ENCODE measurements at places on chromosomes 6 and 20.

- DNase-seq: no peak
Observed at GRCh38 chr6:156519940-156520339, 257.2 kb upstream of the ARID1B start.

DNA sequence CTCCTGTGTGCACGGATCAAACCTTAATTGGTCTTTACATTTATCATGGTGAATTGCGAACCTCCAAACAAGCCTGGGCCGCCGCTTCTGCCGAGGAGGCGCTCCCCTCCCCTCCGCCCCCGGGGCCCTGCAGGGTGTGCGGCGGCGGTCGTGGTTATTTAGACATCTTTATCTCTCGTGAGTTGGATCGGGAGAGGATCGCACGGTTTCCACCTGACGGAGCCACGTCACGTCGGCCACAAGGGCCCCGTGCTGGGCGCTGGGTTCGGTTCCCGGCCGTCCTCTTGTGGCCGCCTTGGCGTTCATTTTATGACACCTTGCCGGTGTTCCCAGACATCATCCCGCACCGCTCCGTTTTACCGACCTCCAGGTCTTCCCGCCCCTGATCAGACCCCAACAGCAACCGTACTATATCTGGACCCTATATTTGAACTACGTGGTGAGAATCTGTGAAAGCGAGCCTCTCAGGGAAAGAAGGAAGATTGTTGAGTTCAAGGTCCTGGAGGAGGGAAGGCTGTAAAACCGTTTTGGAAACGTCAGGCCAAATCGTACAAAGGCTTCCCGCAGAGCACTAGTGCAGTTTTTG, 1.3 kb upstream of the CNR1 start:
- DNase-seq: no peak

- DNase-seq: no peak
Observed at GRCh38 chr6:26215585-26216358, 128.5 kb downstream of the HFE start.

- DNase-seq: no peak
Observed at GRCh38 chr6:34319471-34319885, 70.7 kb upstream of the SMIM29 start.

GRCh38 chr20:3653921-3654320, 9.3 kb downstream of the GFRA4 start:
- DNase-seq: no peak

GRCh38 chr20:63267691-63268090, 4.9 kb upstream of the ARFGAP1 start:
- DNase-seq: no peak

- no peak for DNase-seq
Observed at GRCh38 chr6:21438237-21438985, 155.1 kb upstream of the SOX4 start.

- DNase-seq: no peak
Observed at GRCh38 chr20:36384022-36384619, 78.0 kb downstream of the DLGAP4 start.

GRCh38 chr6:165726965-165727381, 63.9 kb upstream of the PDE10A start:
- DNase-seq: no peak
